ENCODE measurements at places on chromosomes 13 and 19.

DNA sequence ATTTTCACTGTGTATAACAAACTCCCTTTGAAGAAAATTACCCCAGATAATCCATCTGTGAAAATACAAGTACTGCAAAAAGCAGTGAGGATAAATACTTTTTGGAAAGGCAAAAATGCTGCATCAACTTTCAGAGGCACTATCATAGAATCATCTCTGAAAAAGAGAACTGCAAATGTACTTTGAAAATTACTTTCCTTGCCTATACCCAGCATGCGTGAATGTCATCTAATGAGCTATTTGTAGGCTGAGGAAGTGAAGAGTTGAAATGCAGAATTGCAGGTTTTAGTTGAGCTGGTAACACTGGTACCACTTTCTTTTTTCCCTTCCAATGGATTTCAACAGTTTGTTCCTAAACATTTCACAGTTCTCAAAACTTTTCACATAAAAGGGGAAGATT, 196.7 kb downstream of the TBC1D4 start:
- no peak for DNase-seq

GRCh38 chr19:991174-991931, 7.2 kb downstream of the WDR18 start:
- no peak for DNase-seq

DNA sequence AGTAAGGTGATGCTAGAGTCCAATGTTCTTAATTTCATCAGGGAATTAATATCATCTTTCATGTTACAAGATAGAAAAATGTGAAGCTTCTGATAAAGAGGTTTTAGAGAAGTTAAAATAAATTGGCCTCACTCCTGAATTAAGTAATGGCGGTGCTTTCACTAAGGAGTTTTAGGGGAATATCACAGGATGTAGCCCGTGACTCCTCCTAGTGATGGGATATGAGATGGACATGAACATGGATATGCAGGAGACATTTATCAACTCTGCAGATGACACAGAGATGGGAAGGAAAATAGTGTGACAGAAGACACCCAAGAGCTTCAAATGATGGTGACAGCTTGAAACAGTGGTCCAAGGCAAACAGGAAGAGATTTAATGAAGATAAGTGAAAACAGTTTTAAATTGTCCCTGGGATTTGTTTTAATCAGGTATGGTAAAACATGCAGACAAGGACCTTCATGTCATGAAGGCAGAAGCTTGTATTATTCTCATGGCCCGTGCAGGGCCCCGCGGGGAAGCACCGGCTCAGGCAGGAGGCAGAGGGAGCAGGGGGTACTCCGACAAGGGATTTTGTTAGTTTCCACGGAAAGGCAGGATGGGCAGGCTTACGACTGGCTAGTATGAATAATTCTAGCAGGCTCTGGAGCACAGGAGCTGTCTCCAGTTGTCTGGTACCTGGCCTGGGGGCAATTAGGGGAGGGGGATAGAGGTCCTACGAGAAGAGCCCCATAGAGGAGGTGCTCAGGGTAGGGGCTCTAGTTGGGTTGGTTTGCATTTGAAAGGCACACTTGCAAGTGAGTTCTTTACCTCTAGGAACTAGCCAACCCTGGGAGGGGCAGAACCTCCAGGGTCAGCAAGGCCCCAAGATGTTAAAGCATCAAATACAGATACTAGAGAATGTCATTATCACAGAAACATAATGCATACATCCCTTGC, 38.7 kb upstream of the FARP1 start:
- DNase-seq, result no peak

DNA sequence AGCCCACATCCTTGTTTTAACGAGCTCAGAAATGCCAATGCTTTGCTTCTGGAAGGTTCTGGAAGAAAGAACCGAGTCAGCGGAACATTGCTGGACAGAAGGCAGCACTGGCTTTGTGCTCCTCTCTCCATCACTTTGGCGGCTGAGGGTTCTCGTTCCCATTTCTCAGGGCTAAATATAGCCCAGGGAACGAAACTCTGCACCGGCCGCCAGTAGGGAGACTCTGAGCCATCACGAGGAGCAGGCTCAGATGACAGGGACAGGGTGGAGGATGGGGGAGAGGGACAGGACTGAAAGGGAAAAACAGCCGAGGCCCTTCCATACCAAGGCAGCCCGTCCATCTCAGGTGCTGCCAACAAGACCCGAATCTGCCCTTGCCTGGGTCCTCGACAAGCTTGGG, 166.4 kb downstream of the CACNA1A start:
- DNase-seq, result no peak

GRCh38 chr13:84439108-84439507, 556.8 kb upstream of the SLITRK1 start:
- DNase-seq, result no peak

- no peak for DNase-seq
These were observed 5.1 kb upstream of the COMP start for GRCh38 chr19:18796239-18796638.

- no peak for DNase-seq
These were observed 197.2 kb downstream of the TEX29 start for GRCh38 chr13:111517641-111518010.

GRCh38 chr19:49987159-49987698, 26.3 kb upstream of the SIGLEC11 start:
- peak; percentile 90 for DNase-seq

DNA sequence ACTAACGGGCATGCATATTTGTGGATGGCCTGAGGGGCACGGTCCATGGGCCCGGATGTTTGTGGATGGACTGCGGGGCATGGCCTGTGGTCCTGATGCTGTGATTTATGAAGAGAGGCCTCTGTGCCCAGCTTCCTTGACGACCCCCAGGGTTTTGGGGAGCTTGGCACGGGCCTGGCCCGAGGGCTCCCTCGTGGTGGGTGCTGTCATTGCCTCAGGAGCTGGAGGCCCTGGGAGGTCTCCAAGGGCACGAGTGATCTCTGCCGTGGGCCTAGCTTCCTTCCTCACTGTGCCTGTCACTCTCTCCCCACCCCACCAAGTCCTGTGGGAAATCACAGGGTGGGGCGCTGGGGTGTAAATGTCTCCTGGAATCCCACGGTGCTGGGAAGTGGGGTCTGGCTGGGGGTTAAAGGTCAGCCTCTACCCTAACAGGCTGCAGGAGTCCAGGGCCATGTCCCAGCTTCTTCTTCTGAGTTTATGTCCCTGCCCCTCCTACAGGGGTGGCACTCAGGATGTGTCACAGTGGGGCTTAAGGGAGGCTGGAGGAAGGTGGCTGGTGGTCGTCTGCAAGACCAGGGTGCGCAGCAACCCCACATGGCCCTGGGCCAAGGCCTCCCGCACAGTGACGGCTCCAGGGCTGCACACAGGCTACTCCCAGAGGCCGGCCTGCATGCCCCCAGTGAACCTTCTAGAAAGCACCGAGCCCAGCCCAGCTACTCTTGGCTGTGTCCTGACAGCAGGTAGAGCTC, 27.6 kb upstream of the RANBP3 start:
- DNase-seq, result no peak

DNA sequence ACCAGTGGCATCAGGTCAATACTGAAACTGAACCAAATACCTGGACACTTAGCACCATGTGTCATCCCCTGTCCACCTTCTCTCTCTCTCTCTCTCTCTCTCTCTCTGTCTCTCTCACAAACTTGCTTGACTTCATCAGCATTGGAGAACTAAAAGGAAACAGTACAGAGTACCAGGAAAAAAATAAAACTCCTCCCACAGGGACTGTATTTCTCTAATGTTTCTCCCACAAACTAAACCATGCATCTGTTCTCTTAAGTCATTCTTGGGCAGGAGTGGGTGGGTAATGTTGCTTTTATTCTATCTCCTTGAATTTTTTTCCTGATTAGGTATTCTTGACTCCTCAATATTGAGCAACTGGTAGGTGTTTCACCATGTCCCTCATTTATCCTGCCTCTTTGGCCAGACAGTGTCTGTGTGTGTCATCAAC, 112.9 kb upstream of the CACNA1A start:
- DNase-seq, result no peak

DNA sequence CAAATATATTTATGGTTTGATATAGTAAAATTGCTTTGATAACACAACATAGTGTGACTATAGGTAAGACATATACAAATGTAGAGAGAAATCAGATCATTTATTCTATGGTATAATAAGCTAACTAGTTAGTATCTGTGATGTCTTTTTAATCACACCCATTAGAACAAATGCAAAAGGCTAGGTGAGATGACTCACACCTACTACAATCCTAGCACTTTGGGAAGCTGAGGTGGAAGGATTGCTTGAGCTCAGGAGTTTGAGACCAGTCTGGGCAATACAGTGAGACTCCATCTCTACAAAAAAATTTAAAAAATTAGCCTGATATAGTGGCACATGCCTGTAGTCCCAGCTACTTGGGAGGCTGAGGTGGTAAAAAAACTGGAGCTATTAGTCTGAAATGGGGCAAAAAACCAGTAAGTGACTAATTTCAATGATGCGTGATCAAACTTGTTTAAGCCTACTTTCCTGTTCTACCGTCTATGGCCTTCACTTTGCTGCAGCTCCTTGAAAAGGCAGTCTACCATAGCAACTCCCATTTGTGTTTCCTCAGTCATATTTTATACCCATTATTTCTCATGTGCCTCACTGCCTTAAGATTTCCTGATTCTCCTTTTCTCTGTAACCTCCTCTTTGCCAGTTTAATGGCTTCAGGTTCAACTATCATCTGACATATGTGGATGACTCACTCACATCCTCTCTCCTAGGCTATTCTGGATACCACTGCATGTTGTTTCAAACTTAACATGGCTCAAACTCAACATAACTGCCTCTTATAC, 12.5 kb downstream of the ALG5 start:
- DNase-seq, result peak; percentile 35

DNA sequence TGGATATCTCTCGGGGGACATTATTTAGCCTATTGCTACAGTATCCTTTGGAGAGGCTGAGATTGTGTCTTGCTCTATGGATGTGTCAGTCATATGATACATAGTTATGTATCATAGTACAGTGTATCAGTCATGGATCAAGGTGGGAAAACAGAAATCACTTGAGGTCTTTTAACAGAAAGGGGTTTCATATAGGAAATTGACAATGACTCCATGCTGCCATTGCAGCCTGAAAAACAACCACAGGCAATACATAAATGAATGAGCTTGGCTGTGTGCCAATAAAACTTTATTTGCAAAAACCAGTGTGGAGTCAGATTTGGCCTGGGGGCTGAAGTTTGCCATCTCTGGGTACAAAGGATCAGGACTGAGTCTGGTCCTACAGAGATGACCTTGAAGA, 35.4 kb downstream of the COLGALT1 start:
- DNase-seq, result no peak

DNA sequence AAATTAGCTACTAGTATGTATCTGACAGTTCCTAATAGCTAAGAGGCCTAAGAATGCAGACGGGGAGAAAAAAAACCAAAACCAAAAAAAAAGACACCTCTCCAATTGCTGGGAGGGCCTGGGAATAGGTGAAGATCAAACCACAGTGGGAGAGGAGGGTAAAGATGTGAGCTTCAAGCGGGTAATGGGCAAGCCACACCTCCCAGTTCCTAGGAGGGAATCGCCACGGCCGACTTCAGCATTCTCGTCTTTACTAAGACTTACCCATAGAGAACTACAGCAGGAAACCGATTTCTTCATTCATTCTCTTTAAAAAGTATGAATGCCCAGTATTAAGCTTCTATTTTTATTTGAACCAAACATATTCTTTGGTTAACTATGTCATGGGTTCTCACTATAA, 5.6 kb upstream of the EEF1AKMT1 start:
- DNase-seq, result no peak

DNA sequence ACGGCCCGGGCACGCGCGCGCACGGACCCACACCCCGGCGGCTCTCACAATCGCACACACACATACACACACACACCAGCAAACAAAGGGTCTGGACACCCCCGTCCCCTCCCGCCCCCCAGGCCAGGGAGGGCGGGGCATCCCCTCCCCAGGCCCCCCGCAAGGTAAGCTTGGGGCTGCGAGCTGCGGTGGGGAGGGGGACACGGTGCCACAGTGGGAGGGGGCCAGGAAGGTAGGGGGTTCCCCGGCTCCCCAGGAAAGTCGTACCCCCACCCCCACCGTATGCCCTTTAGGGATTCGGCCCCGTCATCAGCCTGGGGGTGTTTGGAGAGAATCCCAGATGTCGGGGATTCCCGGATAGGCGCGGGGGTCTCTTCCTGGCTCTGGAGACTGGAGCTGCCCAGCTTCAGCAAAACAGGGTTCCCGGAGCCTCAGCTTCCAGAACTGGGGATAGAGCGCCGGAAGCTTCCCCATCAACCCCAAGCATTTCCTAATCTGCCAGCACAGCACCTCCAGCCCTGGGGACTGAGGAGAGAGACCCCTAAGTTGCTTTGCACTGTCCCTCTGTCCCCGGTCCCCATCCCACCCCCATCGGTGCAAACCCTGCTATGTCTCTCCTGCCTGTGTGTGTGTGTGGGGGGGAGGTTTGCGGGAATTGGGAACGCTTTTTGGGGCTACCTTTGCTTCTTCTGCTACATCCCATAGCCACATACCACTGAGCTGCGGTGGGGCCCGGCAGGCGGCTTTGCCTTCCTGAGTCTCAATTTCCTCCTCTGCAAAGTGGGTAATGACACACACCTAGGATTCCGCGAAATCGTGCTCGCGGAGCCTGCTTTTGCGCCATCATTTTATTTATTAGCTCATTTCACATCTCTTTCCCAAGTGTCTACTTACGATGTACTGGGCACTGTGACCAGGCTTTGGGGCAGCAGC, 1.8 kb upstream of the CDC37 start:
- no peak for DNase-seq
